Left renal pelvis (tissue), 4 donors: ENCODE measurements at places on chromosomes 2 and 18. TPM values are rescaled to one million over a fixed set of nuclear protein-coding genes. Genes with fewer than 3 reads are reported as not detected.

TEX44 gene
- polyA plus RNA-seq = not detected

SALL3 gene
- 8.1 TPM for polyA plus RNA-seq

KIF5C gene
- 4.6 TPM for polyA plus RNA-seq

ANKRD62 gene
- 0.07 TPM for polyA plus RNA-seq

DNA sequence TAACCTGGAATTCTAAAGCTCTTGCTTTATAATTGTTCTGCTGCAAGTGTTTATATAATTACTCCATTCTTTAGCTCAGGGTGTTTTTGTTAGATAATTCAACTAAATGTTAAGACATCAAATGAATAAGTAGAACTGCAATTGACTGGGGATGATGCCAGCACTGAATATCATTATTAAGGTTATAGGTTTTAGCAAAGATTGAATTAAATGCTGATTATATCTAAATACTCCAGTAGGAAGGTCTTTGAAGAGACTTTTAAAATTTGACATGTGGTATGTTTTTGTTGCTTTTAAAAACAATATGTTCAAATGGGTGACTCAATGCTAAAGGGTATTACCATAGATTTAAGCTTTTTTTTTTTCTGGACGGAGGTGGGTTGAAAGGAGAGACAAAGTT, 170.1 kb upstream of the THUMPD2 start:
- no peak for DNase-seq

- no peak for DNase-seq
Observed at GRCh38 chr2:239531456-239532241, 130.8 kb upstream of the HDAC4 start.

DNA sequence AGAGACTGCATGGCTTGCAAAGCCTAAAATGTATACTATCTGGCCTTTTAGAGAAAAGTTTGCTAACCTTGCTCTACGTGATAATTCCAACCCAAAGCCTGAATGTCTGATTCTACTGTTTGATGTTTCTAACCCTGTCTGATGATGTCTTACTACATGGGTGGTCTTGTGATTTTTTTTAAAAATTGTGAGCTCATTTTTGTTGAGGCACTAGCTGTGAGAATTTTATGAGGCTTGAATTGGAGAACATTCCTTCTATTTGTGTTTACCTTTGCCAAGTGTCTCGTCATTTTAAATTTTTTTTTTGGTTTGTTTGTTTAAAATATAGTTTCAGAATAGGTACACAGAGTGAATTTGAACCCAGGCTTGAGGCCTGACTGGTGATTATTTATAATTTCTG, 15.2 kb upstream of the LTBP1 start:
- no peak for DNase-seq

GRCh38 chr2:128371248-128371630, 52.6 kb upstream of the HS6ST1 start:
- no peak for DNase-seq

DNA sequence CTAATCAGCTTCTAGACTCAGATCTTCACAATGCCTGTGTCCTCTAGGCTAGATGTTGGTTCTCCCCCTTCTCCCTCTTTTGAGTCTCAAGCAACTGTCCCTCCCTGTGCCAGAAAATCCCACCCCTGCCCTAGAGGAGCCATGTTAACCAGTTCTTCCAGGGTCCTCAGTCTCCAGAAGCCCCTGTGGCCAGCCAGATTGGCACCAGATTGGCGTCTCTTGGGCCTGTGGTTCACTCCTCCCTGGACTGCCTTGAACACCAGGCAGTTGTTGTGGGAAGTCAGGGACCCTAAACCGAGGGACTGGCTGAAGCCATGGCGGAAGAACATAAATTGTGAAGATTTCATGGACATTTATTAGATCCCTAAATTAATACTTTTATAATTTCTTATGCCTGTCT, 36.6 kb downstream of the CYP26B1 start:
- no peak for DNase-seq
